EH (cell line): ENCODE measurements at places on chromosomes 3 and 15.

DNA sequence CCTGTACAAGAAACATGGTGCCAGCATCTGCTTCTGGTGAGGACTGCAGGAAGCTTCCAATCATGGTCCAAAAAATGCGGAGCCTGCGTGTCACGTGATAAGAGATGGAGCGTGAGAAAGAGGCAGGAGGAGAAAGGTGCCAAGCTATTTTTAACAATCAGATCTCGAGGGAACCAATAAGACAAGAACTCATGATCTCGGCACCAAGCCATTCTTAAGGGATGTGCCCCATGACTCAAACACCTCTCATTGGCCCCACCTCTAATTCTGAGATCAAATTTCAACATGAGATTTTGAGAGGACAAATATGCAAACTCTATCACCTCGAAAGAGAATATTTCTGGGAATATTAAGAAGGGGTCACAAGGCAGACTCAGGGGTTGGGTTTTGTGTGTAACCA is 107.2 kb downstream of the PYDC2 start:
- DNase-seq = no peak

DNA sequence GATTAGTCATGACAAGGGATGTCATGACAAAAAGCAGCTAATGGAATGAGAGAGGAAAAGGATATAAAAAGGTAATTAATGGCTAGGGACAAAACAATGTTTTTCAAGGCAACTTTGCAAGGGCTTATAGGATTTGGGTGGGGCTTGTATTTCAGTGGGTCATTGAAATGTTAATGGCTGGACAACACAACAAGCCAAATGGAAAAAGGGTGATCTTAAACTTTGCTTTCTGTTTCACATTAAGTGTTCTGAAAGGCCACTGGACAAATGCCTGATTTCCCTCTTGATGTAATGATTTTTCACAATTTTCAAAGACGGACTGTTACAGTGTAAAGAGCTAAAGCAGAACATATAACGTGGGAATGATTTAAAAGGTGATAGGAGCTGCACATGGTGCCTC is 345.0 kb downstream of the TUSC7 start:
- DNase-seq = peak; percentile 13

DNA sequence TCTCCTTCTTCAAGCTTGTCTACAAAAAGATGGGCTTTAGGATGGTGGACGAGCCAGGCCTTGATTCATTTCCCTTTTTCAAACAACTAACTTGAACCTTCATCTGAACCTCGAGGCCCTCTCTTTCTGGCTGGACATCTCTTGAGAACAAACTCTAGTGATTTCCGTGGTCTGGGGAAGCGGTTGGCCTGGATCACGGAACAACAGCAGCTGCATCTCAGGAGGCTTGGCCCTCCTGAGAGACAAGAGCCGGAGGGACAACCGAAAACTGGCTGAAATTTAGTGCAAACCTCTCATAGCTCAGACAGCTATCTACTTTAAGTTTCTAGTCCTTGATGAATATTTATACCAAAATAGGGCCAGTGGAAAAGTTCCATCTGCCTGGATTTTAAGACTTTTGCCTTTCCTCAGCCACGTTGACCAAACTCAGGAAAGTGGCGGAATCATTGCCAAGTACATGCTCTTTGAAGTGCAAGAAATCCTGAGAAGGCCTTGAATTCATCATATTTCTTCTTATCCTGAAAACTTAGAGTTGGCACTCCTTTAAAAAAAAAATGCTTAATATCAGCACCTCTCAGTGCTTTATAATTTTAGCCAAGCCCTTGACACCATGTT is 14.5 kb downstream of the LMCD1 start:
- no peak for DNase-seq

DNA sequence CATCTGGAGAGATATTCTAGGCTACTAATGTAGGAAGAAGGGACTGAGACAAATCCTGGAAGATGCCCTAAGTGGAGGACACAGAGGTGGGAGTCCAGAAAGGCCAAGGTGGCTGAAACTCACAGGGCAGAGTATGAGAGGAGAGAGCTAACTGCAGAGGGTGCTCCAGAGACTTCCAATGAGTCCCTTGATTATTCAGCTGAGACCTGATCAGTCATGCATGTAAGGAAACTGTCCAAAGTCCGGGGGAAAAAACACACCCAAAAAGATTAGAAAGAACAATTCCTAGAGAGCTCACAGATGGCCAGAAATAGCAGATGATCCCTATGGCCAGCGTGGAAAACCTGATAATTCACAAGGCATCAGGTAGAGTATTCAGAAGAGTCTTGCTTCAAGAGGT is 18.7 kb upstream of the FOXP1 start:
- no peak for DNase-seq

GRCh38 chr15:77642793-77643430 is 10.2 kb upstream of the LINGO1 start:
- DNase-seq = no peak

DNA sequence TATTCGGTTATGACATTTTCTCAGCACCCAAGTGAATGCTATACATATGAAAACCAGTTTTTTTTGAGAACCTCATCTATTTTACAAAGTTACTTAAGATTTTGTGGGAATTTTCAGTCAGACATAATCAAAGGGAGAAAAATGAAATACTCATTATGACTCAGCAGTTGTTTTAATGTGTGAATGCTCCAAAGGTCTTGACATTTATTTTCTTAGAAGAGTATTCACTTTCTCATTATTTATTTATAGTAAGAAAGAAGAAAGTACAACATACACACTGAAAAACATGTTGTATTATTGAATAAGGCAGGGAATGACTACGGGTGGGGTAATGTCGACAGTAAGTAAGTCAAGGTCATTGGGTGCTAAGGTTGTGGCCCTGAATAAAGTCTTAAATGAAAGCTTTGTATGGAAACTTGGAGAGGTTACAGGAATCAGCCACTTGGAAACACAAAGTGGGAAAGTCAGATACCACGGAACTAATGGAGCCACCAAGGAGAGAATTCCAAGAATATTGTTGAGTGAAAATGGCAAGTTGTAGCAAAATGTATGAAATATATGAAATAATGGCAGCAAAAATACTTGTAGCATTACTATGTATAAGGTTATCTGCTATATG is 844.5 kb downstream of the TBL1XR1 start:
- DNase-seq = peak; percentile 74

GRCh38 chr3:46966811-46967210 is 9.7 kb downstream of the CCDC12 start:
- DNase-seq = no peak

GRCh38 chr3:30548600-30548999 is 57.8 kb upstream of the TGFBR2 start:
- DNase-seq = no peak

DNA sequence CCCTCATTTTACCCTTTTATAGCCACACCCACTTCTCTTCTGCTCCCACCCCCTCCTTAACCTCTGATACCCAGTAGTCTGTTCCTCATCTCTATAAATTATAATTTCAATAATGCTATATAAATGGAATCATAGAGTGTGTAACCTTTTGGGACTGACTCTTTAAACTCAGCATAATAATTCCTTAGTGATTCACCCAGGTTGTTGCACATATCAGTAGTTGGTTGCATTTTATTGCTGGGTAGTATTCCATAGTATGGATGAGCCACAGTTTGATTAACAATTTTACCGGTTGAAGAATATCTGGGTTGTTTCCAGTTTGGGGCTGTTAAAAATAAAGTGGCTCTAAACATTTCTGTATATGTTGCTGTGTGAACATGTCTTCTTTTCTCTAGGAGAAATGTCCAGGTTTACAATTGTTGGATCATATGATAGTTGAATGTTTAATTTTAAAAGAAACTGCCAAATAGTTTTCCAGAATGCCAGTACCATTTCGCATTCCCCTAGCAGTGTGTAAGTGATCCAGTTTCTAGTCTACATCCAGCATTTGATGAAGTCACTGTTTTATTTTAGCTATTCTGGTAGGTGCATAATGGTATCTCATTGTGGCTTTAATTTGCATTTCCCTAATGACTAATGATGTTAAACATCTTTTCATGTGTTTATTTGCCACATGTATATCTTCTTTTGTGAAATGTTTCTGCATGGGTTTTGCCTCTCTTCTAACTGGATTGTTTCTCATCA is 68.5 kb downstream of the VPS8 start:
- peak; percentile 31 for DNase-seq

DNA sequence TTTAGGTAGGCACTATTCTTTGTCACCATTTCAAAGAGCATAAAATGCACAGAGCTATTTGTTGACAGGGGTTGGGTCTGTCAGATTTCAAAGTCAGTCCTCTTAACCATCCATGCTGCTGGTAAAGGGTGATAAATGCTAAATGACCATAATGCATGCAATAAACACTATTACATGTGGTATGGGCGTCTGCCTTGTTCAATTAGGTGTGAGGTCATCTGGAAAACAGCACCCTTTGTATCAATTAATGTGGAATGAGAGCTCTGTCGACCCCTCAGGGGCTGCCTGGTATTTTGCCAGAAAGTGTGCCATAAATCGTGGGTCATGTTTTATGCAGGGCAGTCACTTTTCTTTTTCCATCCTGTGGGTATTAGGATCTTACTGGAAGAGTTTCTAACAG is 235.6 kb downstream of the SV2B start:
- DNase-seq = no peak

- no peak for DNase-seq
These were observed 96.5 kb upstream of the THRB start for GRCh38 chr3:24591191-24591590.

DNA sequence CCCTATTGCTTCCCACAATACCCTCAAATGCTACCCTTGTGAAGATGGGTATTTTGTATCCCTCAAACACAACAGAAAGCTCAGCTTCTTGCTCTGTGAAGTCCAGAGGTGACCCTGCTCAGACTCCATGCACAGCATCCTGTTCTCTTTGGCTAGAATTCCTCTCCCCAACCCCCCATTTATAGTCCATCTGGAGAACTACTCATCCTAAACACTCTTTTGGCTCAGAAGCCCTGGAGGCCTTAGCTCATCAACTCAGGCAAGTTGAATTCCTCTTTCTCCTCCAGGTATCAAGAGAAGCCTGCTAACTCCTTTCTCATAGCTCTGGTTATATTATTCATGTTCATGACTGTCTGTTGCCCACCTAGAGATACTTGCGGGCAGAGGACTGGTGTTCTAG is 18.3 kb upstream of the GASK1A start:
- no peak for DNase-seq

DNA sequence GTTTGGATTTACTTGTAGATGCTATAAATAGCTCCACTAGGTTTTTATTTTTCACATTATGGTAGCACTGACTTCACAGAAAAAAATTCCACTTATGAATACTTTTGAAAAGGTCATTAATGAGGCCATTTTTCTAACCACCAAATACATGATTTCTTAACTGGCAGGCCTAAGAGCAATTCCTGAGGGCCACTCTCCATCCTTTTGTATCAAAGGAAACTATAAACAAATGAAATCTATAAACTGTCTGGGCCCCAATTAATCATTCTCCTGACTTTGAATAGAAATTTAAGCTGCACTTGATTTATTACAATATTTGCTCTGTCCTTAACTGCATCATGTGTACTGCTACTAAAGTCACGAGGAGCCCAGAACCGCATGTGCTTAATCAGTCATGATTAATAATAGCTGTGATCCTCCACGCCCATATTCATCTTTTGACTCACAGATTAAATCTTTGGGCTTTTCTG is 25.1 kb upstream of the MTMR10 start:
- peak; percentile 95 for DNase-seq

- DNase-seq = peak; percentile 88
These were observed 20.8 kb downstream of the CORO2B start for GRCh38 chr15:68599560-68600071.

GRCh38 chr15:29883126-29883525 is 60.9 kb upstream of the TJP1 start:
- peak; percentile 33 for DNase-seq

DNA sequence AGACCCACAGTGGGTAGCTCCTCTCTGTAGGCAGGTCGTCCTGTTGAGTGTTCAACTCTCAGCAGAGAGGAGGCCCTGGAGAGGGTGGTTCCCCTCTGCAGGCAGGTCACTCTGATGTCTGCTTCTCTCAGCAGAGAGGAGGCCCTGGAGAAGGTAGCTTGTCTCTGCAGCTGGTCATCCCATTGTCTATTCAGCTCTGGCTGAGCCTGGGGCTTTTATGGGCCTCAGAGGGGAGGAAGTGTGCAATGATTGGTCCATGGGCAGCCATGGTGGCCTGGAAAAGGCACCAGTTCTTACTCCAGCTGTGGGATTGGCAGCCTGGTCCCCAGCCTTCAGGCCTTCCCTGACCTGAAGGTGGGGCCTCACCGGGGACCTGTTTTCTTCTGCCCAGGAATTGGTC is 52.9 kb downstream of the PPCDC start:
- no peak for DNase-seq

- DNase-seq = peak; percentile 91
These were observed 159.5 kb upstream of the LPP start for GRCh38 chr3:187994221-187995042.

- DNase-seq = no peak
These were observed 29.8 kb downstream of the SPICE1 start for GRCh38 chr3:113485161-113485609.

GRCh38 chr3:71310359-71310979 is 273.1 kb downstream of the FOXP1 start:
- peak; percentile 80 for DNase-seq

GRCh38 chr3:29011441-29011840 is 269.4 kb upstream of the RBMS3 start:
- no peak for DNase-seq
